ENCODE measurements at places on chromosomes 2 and 18.
A peak's percentile ranks its signal among the peaks of the same experiment; 100 is the strongest.

GRCh38 chr18:67092141-67092540, 424.4 kb downstream of the DSEL start:
- H3K36me3 ChIP-seq = peaks cover 25% of the 10 kb centered on the region
- H3K4me1 ChIP-seq = no peaks in the 10 kb centered on the region
- H3K27ac ChIP-seq = no peak overlapping the region
- no peak for DNase-seq
- no peak overlapping the region for H3K4me3 ChIP-seq

GRCh38 chr18:48455555-48456478, 46.6 kb upstream of the ZBTB7C start:
- H3K27ac ChIP-seq = no peak overlapping the region
- no peaks in the 10 kb centered on the region for H3K4me1 ChIP-seq
- H3K27me3 ChIP-seq = no peaks in the 10 kb centered on the region
- no peaks in the 10 kb centered on the region for H3K36me3 ChIP-seq
- H3K4me3 ChIP-seq = no peak overlapping the region

DNA sequence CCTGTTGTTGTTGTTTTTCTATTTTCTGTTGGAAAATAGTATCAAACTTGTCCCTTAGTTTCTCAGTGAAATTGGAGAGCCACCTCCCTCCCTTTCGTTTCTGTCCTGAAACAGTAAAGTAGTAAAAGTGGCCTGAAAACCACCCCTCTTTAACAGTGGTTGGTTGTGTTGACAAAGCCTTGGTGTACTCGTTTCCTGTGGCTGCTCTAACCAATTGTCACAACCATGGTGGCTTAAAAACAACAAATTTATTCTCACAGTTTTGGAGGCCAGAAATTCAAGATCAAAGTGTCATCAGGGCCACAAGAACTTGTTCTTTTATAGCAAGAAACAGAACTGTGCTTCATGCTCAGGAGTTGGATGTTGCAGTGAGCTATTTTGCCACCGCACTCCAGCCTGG, 4.0 kb upstream of the DYSF start:
- DNase-seq = no peak
- no peaks in the 10 kb centered on the region for H3K36me3 ChIP-seq
- peaks cover 5% of the 10 kb centered on the region for H3K27me3 ChIP-seq
- H3K27ac ChIP-seq = no peak overlapping the region
- H3K4me1 ChIP-seq = no peaks in the 10 kb centered on the region
- H3K4me3 ChIP-seq = no peak overlapping the region

GRCh38 chr2:218015586-218016521, 13.1 kb upstream of the TNS1 start:
- H3K4me1 ChIP-seq = no peaks in the 10 kb centered on the region
- no peak for DNase-seq
- H3K36me3 ChIP-seq = no peaks in the 10 kb centered on the region
- H3K4me3 ChIP-seq = no peak overlapping the region
- H3K27ac ChIP-seq = no peak overlapping the region

- H3K27ac ChIP-seq = no peak overlapping the region
- H3K4me3 ChIP-seq = no peak overlapping the region
- H3K27me3 ChIP-seq = no peaks in the 10 kb centered on the region
- no peaks in the 10 kb centered on the region for H3K36me3 ChIP-seq
- H3K4me1 ChIP-seq = no peaks in the 10 kb centered on the region
These were observed 139.6 kb upstream of the NETO1 start for GRCh38 chr18:73007195-73007914.

DNA sequence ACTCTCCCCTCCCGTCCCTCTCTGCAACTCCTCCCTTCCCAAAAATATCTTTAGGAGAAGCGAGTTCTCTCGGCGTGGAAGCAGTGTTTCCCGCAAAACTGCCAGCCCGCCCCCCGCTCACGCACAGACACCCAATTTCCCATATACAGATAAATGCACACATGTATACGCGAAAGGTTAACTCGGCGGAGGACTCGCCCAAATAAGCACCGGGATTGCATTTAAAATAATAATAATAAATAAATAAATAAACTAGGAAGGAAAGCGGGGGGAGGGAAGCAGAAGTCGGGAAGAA, 70.0 kb upstream of the PSMD14 start:
- no peak overlapping the region for H3K27ac ChIP-seq
- no peak for DNase-seq
- H3K27me3 ChIP-seq = no peaks in the 10 kb centered on the region
- H3K4me1 ChIP-seq = no peaks in the 10 kb centered on the region

GRCh38 chr18:61738042-61738441, 154.8 kb downstream of the RNF152 start:
- DNase-seq = no peak
- no peaks in the 10 kb centered on the region for H3K36me3 ChIP-seq
- H3K27ac ChIP-seq = no peak overlapping the region
- H3K27me3 ChIP-seq = no peaks in the 10 kb centered on the region

DNA sequence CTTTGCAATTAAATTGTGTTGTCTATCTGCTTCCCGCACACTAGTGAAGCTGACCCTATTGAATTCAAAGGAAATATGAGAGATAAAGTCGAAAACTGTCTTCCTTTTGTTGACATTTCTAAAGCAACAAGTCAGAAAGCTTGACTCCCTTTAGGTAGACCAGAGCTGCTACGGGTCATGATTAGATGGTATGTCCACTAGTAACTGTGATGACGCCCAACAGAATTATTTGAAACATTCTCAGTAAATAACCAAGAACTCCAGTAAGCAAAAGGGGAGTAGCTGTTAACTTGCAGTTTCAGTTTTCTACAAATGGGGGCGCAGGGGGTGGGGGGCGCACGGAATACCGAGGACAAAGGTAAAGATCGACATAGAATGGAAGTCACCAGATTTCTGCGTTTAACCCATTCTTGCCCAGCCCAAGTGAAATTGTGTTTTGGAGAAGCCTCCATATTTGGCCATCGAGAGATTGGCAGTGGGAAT, 56.4 kb downstream of the CRIM1 start:
- H3K4me3 ChIP-seq = no peak overlapping the region
- peak; percentile 50 for DNase-seq
- H3K36me3 ChIP-seq = no peaks in the 10 kb centered on the region
- H3K4me1 ChIP-seq = peaks cover 20% of the 10 kb centered on the region

DNA sequence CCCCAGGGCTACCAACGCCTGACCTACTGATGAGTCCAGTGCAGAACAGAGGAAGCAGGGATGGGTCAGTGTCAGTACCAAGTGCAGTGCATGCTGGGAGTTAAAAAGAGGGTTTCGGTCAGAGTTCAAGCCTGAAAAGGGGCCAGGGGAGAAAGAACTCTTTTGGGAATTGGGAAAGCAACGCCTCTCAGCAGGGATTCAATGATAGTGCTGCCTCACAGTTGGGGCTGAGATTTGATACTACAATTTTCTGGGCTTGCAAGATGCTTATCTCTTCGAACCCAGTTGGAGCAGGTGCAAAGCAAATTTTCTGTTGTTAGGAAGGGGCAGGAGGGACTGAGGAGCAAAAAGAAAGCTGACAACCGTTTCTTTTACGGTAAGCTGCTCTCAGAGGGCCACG, 82.6 kb downstream of the CERKL start:
- H3K4me3 ChIP-seq = no peak overlapping the region
- no peaks in the 10 kb centered on the region for H3K4me1 ChIP-seq
- H3K27ac ChIP-seq = no peak overlapping the region
- no peaks in the 10 kb centered on the region for H3K36me3 ChIP-seq
- H3K27me3 ChIP-seq = no peaks in the 10 kb centered on the region

DNA sequence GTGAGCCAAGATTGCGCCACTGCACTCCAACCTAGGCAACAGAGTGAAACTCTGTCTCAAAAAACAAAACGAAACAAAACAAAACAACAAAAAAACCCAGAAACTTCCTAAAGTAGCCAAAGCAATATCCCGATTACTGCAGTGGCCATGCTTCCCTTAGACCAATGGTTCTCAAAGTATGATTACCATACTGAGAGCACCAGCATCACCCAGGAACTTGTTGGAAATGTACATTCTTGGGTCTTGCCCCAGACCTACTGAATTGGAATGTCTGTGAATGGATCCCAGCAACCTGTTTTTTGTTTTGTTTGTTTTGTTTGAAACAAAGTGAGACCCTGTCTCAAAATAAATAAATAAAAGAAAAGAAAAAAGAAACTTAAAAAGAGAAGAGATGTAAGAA, 41.9 kb upstream of the TGIF1 start:
- peaks cover 11% of the 10 kb centered on the region for H3K36me3 ChIP-seq
- no peaks in the 10 kb centered on the region for H3K4me1 ChIP-seq
- H3K4me3 ChIP-seq = no peak overlapping the region
- no peaks in the 10 kb centered on the region for H3K27me3 ChIP-seq
- no peak overlapping the region for H3K27ac ChIP-seq

DNA sequence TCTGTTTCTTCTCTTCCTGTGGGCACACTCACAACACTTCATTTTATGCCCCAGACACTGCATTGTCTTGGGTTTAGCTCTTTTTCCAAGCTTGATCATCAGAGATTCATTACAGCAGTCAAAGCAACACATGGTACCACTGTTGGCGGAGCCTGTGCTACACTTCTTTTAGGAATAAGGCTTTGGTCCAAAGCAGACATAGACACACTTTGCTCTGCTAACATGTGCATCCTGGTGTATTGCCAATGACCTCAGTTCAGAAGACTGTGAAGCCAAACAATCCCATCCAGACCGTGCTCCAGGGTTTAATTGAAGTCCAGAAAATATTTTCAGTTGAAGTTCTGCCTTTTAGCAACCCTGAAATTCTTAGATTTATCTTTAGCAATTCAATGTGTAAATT, 354.6 kb upstream of the RAB12 start:
- H3K4me1 ChIP-seq = peaks cover 8% of the 10 kb centered on the region
- DNase-seq = no peak
- H3K27me3 ChIP-seq = no peaks in the 10 kb centered on the region
- no peak overlapping the region for H3K27ac ChIP-seq
- no peaks in the 10 kb centered on the region for H3K36me3 ChIP-seq
